ENCODE measurements at places on chromosomes 13 and 19.
A peak's percentile ranks its signal among the peaks of the same experiment; 100 is the strongest.

GRCh38 chr13:31056644-31057271, 104.9 kb downstream of the HSPH1 start:
- no peak for DNase-seq

- no peak for DNase-seq
Measured at GRCh38 chr13:108439556-108439955, 170.0 kb downstream of the TNFSF13B start.

DNA sequence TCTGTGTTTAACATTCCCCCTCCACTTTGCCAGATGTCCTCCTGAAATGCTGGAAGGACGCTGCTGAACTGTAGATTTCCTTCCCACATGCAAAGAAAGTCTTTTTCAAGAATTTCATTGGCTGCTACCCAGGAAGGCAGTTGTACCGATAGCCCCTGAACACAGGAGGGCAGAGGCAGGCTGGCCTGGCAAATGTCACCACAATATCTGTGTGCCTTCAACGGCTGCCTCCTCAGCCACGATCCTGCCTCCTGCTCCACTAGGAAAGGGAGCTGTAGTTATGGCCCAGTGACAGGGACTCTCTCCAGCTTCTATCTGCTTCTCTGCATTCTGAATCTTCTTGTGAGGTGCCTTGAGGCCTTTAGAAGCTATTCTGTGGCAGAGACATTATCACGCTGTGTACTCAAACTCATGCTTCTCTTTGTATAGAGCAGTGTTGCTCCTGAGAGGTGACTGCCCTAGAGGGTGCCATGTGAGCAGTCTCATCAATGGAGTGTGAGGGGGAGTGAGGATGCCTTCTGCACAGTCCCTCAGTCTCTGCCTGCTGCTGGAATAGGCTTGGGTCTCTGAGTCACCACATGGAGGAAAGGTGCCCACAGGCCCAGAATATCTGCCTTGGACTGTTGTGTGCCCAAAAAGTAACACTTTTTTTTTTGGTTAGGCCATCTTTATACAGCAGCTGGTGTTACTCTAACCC, 279.8 kb downstream of the DNAJC15 start:
- DNase-seq, result peak; percentile 63

GRCh38 chr19:55640577-55641425, at the start of gene ZNF580:
ZNF580 (plus strand) TSS chr19:55641002; CDS start chr19:55642509, 1,507 bp downstream.
- peak; percentile 75 for DNase-seq

DNA sequence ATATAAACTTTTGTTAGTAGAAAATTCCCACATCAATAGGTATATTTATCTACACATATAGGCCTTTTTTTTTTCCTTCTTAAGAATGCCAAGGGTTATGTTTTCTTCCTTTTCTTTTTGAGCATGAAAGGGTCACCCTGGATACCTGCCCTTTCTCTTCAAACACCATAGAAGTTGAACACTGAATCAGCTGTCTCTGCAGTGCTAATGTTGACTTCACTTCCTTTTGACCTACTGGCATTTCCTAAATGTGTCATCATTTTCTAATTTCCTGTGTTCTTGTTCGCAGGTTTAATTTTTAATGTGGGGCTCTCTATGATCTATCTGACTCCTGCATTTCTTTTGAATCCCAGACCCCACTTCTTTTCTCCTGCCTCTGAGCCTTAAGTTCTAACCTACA, 532.0 kb downstream of the GPC6 start:
- no peak for DNase-seq

GRCh38 chr13:49536144-49536873, 40.6 kb downstream of the PHF11 start:
- DNase-seq, result no peak

All from heart right ventricle (tissue), 16 donors.